ENCODE measurements at places on chromosomes 2 and 18.

GRCh38 chr2:30708491-30709290 lies 98.6 kb downstream of the CAPN13 start:
- no peak for DNase-seq

GRCh38 chr2:157337978-157338377 lies 12.4 kb upstream of the ERMN start:
- no peak for DNase-seq

DNA sequence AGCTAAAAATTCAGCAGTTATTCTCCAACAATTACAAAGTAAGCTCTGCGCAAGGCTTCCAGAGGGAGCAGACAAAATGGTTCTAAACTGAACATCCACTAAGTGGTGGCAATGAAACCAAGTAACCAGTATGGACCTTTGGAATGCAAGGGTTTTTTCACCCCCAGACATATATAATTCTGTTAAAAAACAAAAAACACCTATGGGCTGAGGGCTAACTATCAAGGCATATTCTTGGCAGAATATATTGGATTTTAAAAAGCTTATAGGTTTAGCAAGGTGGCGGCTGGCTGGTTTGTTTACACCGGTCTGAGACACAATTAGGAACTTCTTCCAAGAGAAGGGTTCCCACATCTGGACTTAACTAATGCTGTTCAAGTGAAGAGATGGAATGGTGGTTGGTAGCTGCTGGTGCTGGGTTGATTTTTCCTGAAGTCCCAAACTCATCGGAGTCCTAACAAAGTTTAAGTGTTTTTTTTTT lies 2.8 kb downstream of the ZFP36L2 start:
- no peak for DNase-seq

DNA sequence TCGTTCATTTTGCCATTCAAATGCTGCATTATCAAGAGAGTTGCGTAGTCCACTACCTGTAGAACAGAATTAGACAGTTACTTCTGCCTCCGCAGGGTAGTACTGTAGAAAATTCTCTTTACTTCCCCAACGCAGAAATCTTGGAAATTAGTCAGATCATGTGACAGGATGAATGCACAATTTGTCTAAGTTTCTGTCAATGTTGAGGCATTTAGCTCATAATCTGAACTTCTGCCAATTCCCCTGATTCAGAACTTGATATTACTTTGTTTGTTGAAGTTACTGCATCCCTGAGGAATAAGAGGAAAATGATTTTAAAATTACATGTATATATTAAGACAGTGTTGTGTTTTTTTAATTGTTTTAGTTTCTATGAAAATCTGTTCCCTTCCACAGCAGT lies 83.4 kb downstream of the TTC27 start:
- no peak for DNase-seq

- DNase-seq = no peak
Observed at GRCh38 chr2:159873258-159873657, 75.2 kb upstream of the CD302 start.

DNA sequence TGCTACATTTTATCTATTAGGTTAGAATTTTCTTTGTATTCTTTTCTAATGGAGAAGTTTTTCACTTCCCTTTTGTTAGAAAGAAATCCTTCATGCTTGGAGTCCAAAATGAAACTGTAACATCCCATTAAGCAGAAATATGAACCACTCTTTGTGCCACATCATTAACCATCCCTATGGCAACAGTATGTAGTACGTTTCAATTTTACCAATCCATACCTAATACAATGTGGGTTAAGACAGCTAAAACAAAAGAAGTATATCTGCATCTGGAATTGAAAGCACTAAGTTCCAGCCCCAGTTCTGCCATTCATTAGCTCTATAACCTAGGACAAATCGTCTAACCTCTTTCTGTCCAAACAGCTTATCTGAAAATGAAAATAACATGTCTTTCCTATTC lies 409.2 kb upstream of the SPHKAP start:
- no peak for DNase-seq

GRCh38 chr2:232336241-232336736 lies 42.3 kb upstream of the ALPP start:
- DNase-seq = no peak

GRCh38 chr2:8520791-8521344 lies 161.0 kb upstream of the ID2 start:
- DNase-seq = no peak
